ENCODE measurements at places on chromosomes 2 and 18. TPM values are rescaled to one million over a fixed set of nuclear protein-coding genes. Genes with fewer than 3 reads are reported as not detected.

The APLF gene
- 7.2 TPM for total RNA-seq

The PEX13 gene
- total RNA-seq, result 72.0 TPM

The GORASP2 gene
- total RNA-seq, result 25.4 TPM

The RGPD5 gene
- total RNA-seq, result 140 TPM

The TWIST2 gene
- total RNA-seq, result not detected

The PJVK gene
- total RNA-seq, result 11.0 TPM

The CTDP1 gene
- total RNA-seq, result 17.8 TPM

The EMILIN1 gene
- 2.2 TPM for total RNA-seq

The GBX2 gene
- total RNA-seq, result not detected

The RUFY4 gene
- total RNA-seq, result not detected

The UGT1A3 gene
- total RNA-seq, result not detected

The VIT gene
- total RNA-seq, result 0.31 TPM

The AQP4 gene
- 57.9 TPM for total RNA-seq

The POTEI gene
- total RNA-seq, result 0.31 TPM

The FOXD4L1 gene
- total RNA-seq, result 0.63 TPM

The LYG2 gene
- total RNA-seq, result not detected

The CTLA4 gene
- not detected for total RNA-seq

The B3GNT7 gene
- 1.3 TPM for total RNA-seq

The AKAIN1 gene
- 3.8 TPM for total RNA-seq

The KCNG2 gene
- 0.31 TPM for total RNA-seq

The HDHD2 gene
- 38.8 TPM for total RNA-seq

The NMUR1 gene
- total RNA-seq, result not detected

The DPYSL5 gene
- 184 TPM for total RNA-seq

The RGPD3 gene
- 1.3 TPM for total RNA-seq

The STK17B gene
- 5.6 TPM for total RNA-seq

The POTEC gene
- 0.31 TPM for total RNA-seq

The SCN2A gene
- total RNA-seq, result 174 TPM

The RPRM gene
- 71.7 TPM for total RNA-seq

The OSBPL6 gene
- 34.4 TPM for total RNA-seq

The MC2R gene
- total RNA-seq, result not detected

The C2orf78 gene
- not detected for total RNA-seq

The UGT1A8 gene
- not detected for total RNA-seq

The TLX2 gene
- not detected for total RNA-seq

The SLC14A1 gene
- 0.94 TPM for total RNA-seq

The FAM228A gene
- total RNA-seq, result 9.4 TPM

The CTIF gene
- total RNA-seq, result 95.5 TPM

The DDX18 gene
- total RNA-seq, result 67.9 TPM

The CCDC68 gene
- 1.6 TPM for total RNA-seq

The SLC4A5 gene
- total RNA-seq, result 13.8 TPM

The GAL3ST2 gene
- 1.3 TPM for total RNA-seq

The RNF152 gene
- 82.9 TPM for total RNA-seq

The INPP1 gene
- 24.1 TPM for total RNA-seq

The TMEM169 gene
- 19.1 TPM for total RNA-seq

The ATP6V1C2 gene
- 2.8 TPM for total RNA-seq

Data from parietal lobe (tissue), 2 donors.